Left lung (tissue), 14 donors: ENCODE measurements at places on chromosomes 2 and 18. TPM values are rescaled to one million over a fixed set of nuclear protein-coding genes. Genes with fewer than 3 reads are reported as not detected.

DNA sequence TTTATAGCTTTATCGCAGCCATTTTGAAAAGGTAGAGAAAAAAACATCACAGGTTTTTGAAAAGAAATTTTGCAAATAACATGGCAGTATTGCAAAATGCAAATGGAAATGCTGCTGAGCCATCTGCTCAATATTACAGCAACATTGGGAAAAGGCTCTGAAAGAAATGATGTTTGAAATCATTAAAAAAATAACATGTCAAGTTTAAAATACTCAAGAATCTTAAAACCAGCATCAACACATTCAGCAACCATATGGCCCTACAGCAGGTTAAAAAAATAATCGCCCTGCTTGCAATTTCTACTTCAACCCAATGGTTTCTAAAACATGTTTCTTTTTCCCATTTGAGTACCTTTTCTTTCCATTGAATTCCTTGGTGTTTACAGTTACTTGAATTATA is 289.4 kb downstream of the AFF3 start:
- H3K27me3 ChIP-seq: no peaks in the 10 kb centered on the region
- no peak overlapping the region for H3K27ac ChIP-seq
- no peak overlapping the region for H3K4me3 ChIP-seq
- no peaks in the 10 kb centered on the region for H3K4me1 ChIP-seq
- DNase-seq: no peak

DNA sequence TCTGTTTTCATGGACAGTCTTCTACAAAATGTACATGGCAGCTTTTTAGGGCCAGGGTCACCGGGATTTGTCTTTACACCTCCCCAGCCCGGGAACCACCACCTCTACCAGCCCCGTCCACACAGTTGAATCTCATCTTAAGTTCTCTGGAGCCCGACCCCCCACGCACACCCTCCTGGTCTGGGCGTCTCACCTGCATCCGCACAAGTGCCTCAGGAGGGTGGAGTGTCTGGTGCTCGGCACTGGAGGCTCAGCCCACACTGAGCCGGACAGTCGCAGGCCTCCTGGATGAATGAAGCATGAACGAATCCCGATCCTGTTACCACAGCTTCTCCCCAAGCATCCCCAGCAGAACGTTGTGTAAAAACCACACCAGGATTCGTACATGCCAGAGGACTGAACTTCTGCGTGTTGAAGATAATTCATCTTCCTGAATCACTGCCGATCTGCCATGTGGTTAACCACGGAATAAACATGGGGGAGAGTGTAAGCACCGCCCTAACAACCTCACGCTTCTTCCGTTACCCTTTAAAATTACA is 162.0 kb downstream of the RTP5 start:
- H3K4me1 ChIP-seq: no peaks in the 10 kb centered on the region
- peak; percentile 49 for DNase-seq
- H3K4me3 ChIP-seq: no peak overlapping the region
- H3K27me3 ChIP-seq: peaks cover 83% of the 10 kb centered on the region
- H3K36me3 ChIP-seq: no peaks in the 10 kb centered on the region
- no peak overlapping the region for H3K27ac ChIP-seq

DNA sequence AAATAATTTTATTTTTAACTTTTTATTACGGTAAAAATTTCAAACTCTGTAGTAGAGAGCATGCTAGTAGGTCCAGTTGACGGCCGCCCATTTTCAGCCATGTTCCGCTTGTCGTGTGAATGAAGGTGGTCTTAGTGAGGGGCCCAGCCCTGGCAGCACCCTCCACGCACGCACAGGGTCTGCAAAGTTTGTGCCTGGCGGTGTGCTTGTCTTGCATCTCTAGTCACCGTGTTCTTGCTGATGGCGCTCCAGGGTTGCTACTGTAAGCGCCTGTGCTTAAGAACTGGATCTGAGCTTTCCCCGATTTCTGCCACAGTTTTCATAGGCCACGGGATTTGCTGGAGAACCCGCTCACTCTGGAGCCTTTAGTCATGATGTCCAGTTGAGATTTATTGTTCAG is 28.9 kb downstream of the LDLRAD4 start:
- H3K4me1 ChIP-seq: no peaks in the 10 kb centered on the region
- DNase-seq: no peak
- no peaks in the 10 kb centered on the region for H3K27me3 ChIP-seq
- no peak overlapping the region for H3K27ac ChIP-seq
- H3K36me3 ChIP-seq: no peaks in the 10 kb centered on the region

- H3K27me3 ChIP-seq: no peaks in the 10 kb centered on the region
- H3K4me1 ChIP-seq: no peaks in the 10 kb centered on the region
- no peak overlapping the region for H3K27ac ChIP-seq
- no peak overlapping the region for H3K4me3 ChIP-seq
Measured at GRCh38 chr2:96188821-96189526, 19.7 kb downstream of the STARD7 start.

DNA sequence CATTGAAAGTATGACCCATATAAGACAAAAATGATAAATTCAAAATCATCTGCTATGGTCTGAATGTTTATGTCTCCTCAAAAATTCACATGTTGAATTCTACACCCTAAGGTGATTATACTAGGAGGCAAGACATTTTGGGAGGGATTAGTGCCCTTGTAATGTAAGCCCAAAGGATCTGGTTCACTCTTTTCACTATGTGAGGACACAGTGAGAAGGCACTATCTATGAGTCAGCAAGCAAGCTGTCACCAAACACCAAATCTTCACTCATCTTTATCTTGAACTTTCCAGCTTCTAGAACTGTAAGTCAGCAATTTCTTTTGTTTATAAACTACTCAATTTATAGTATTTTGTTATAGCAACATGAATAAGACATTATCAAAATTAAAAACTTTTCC is 284.7 kb upstream of the ZC3H15 start:
- H3K4me3 ChIP-seq: no peak overlapping the region
- H3K4me1 ChIP-seq: no peaks in the 10 kb centered on the region
- no peaks in the 10 kb centered on the region for H3K27me3 ChIP-seq

DNA sequence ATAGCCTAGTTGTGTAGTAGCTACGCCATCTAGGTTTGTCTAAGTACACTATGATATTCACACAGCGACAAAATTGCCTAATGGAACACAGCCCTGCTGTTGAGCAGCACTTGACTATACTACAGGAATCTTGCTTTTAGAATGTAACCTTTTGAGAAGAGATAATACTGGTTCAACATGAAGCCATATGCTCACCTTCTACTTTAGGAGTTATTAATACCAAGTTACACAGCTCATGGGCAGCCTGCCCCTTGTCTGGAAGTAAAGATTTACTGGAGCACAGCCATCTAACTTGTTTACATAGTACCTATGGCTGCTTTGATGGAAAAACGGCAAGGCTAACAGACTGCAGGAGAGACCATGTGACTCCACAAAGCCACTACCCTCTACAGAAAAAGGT is 174.8 kb downstream of the DYM start:
- no peaks in the 10 kb centered on the region for H3K27me3 ChIP-seq
- H3K4me3 ChIP-seq: no peak overlapping the region
- H3K4me1 ChIP-seq: no peaks in the 10 kb centered on the region
- no peak for DNase-seq

- peak; percentile 33 for DNase-seq
- no peak overlapping the region for H3K27ac ChIP-seq
- H3K4me3 ChIP-seq: no peak overlapping the region
- H3K4me1 ChIP-seq: no peaks in the 10 kb centered on the region
- H3K36me3 ChIP-seq: no peaks in the 10 kb centered on the region
Measured at GRCh38 chr2:10267551-10268465, 34.9 kb upstream of the HPCAL1 start.

GRCh38 chr2:50431958-50432650 is 599.8 kb downstream of the NRXN1 start:
- no peak overlapping the region for H3K4me3 ChIP-seq
- DNase-seq: no peak
- H3K36me3 ChIP-seq: no peaks in the 10 kb centered on the region
- no peak overlapping the region for H3K27ac ChIP-seq

GRCh38 chr2:18339326-18339725 is 221.1 kb downstream of the RDH14 start:
- no peaks in the 10 kb centered on the region for H3K27me3 ChIP-seq
- no peaks in the 10 kb centered on the region for H3K36me3 ChIP-seq
- no peak overlapping the region for H3K27ac ChIP-seq
- H3K4me1 ChIP-seq: no peaks in the 10 kb centered on the region
- no peak for DNase-seq

- H3K4me1 ChIP-seq: no peaks in the 10 kb centered on the region
- no peaks in the 10 kb centered on the region for H3K27me3 ChIP-seq
- no peak for DNase-seq
- peak overlapping the region; percentile 48 for H3K27ac ChIP-seq
- H3K36me3 ChIP-seq: no peaks in the 10 kb centered on the region
Measured at GRCh38 chr2:1162768-1163584, 212.3 kb downstream of the SNTG2 start.

DNA sequence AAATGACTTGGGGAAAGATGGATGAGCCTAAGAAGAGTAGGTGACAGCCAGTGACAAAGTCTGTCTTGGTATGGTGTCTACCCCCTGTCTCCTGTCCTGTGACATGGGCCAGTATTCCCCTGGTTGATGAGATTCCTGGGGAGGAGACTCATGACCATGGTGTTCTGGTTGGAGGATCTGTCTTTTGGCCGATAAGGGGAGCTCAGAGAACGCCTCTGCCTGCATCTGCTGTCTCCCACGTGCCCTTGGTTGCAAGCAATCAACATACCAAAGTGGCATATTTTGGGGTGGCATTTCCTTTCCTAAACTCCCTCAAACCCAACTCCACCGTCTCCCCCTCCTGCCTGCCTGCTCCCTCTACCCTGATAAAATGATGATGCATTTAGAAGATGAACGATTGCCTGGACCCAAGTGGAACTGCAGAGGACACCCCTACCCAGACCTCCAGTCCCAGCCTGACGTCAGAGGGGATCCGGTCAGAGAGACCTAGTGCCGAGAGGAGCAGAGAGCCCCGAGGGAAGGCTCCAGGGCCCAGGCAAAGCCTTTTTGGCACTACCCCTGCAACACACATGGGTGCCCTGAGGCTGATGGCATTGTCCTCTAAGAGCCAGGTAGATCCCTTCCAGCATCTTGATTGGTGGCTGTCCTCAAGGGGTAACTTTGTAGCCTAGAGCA is 124.2 kb upstream of the MSH6 start:
- no peak overlapping the region for H3K27ac ChIP-seq
- DNase-seq: no peak
- H3K27me3 ChIP-seq: no peaks in the 10 kb centered on the region
- no peaks in the 10 kb centered on the region for H3K4me1 ChIP-seq
- no peaks in the 10 kb centered on the region for H3K36me3 ChIP-seq

- H3K36me3 ChIP-seq: no peaks in the 10 kb centered on the region
- H3K27me3 ChIP-seq: no peaks in the 10 kb centered on the region
- peak overlapping the region; percentile 16 for H3K27ac ChIP-seq
- DNase-seq: no peak
- no peak overlapping the region for H3K4me3 ChIP-seq
- no peaks in the 10 kb centered on the region for H3K4me1 ChIP-seq
Measured at GRCh38 chr2:172437419-172438341, 10.3 kb downstream of the ITGA6 start.

GRCh38 chr2:63786471-63786870 is 55.2 kb upstream of the UGP2 start:
- H3K36me3 ChIP-seq: no peaks in the 10 kb centered on the region
- H3K27ac ChIP-seq: no peak overlapping the region
- H3K4me1 ChIP-seq: peaks cover 13% of the 10 kb centered on the region
- no peak overlapping the region for H3K4me3 ChIP-seq
- no peak for DNase-seq

GRCh38 chr2:215171151-215171550 is 32.7 kb upstream of the ABCA12 start:
- H3K36me3 ChIP-seq: no peaks in the 10 kb centered on the region
- H3K4me3 ChIP-seq: no peak overlapping the region
- no peaks in the 10 kb centered on the region for H3K4me1 ChIP-seq

- no peaks in the 10 kb centered on the region for H3K36me3 ChIP-seq
- no peak for DNase-seq
- no peak overlapping the region for H3K27ac ChIP-seq
- H3K4me3 ChIP-seq: no peak overlapping the region
- no peaks in the 10 kb centered on the region for H3K27me3 ChIP-seq
- H3K4me1 ChIP-seq: peaks cover 23% of the 10 kb centered on the region
Measured at GRCh38 chr2:62287282-62287681, 91.4 kb downstream of the B3GNT2 start.

DNA sequence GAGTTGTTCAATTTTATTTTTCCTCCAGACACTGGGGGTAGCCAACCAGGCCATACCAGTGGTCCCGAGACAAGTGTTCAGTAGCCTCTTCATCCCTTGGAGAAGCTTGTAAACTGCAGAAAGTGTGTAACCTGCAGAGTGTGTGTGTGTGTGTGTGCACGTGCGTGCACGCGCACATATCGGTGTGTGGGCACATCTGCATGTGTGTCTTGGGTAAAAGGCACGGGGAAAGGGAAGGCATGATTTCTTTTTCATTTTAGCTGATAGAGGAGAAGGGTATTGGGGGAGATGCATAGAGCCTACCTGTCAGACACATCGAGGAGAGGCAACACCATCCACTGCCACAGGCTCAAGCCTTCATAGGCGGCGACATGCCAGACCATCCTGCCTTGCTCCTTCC is 181.4 kb downstream of the CLIP4 start:
- no peak for DNase-seq
- no peaks in the 10 kb centered on the region for H3K27me3 ChIP-seq
- H3K4me3 ChIP-seq: no peak overlapping the region
- H3K27ac ChIP-seq: no peak overlapping the region

DNA sequence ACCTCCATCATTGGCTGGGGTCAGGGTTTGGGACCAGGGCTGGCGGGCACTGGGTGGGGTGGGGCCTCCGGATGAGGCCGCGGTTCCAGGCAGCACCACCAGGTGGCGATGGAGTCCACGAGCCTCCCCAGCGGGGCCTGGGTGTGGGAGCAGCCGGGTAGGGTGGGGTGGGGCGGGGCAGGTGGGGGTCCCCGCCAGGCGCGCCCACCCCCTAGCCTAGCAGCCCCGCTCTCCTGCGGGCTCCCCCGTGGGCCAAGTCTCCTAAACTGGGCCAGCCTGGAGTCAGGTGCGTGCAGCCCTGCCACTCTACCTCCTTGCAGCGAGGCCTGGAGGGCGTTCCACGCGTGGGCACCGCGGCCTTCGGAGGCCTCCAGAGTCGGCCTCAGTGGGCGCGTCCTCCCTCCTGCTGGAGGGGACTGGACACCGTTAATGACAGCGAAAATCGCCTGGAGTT is 187.5 kb downstream of the TWIST2 start:
- no peaks in the 10 kb centered on the region for H3K36me3 ChIP-seq
- H3K27me3 ChIP-seq: peaks cover 35% of the 10 kb centered on the region
- no peak for DNase-seq
- no peak overlapping the region for H3K4me3 ChIP-seq
- H3K27ac ChIP-seq: no peak overlapping the region

Gene SDC1
- 278 TPM for total RNA-seq

Gene RESP18
- total RNA-seq: not detected

Gene NPPC
- total RNA-seq: not detected

Gene TUBA3E
- total RNA-seq: not detected

Gene SLC8A1
- total RNA-seq: 29.9 TPM

Gene KIAA2012
- 1.7 TPM for total RNA-seq

Gene DSG2
- total RNA-seq: 66.0 TPM

Gene VIT
- total RNA-seq: 1.1 TPM

Gene ZSCAN30
- total RNA-seq: 16.1 TPM

Gene CRYGB
- not detected for total RNA-seq

Gene FIGLA
- total RNA-seq: not detected
